ENCODE measurements at places on chromosomes 6 and 20.

GRCh38 chr20:62822788-62823651 is 6.2 kb downstream of the COL9A3 start:
- peak; percentile 75 for DNase-seq

GRCh38 chr6:111215131-111215530 is 127.8 kb downstream of the SLC16A10 start:
- DNase-seq, result no peak

- no peak for DNase-seq
These were observed 52.5 kb upstream of the TAGAP start for GRCh38 chr6:159097256-159097655.

- DNase-seq, result no peak
These were observed 291.4 kb downstream of the PLCB1 start for GRCh38 chr20:8423482-8423881.

DNA sequence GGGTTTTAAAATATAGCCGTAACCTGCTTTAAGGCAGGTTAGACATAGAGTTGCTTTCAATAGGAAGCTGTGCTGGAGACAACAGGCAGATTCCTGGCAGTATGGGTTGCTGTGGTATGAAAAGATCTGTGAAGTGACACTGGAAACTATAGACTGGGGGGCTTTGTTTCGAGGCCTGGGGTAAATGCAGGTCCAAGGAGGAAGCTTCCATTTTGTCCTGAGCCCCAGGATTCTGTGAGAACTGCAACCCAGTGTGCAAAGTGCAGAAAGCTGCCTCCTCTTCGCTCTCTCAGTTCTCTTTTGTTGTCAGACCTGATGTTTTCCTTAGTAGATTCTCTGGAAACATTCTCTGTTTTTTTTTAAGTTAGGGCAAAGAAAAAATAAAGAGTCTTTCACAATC is 86.9 kb downstream of the LYRM4 start:
- DNase-seq, result no peak

DNA sequence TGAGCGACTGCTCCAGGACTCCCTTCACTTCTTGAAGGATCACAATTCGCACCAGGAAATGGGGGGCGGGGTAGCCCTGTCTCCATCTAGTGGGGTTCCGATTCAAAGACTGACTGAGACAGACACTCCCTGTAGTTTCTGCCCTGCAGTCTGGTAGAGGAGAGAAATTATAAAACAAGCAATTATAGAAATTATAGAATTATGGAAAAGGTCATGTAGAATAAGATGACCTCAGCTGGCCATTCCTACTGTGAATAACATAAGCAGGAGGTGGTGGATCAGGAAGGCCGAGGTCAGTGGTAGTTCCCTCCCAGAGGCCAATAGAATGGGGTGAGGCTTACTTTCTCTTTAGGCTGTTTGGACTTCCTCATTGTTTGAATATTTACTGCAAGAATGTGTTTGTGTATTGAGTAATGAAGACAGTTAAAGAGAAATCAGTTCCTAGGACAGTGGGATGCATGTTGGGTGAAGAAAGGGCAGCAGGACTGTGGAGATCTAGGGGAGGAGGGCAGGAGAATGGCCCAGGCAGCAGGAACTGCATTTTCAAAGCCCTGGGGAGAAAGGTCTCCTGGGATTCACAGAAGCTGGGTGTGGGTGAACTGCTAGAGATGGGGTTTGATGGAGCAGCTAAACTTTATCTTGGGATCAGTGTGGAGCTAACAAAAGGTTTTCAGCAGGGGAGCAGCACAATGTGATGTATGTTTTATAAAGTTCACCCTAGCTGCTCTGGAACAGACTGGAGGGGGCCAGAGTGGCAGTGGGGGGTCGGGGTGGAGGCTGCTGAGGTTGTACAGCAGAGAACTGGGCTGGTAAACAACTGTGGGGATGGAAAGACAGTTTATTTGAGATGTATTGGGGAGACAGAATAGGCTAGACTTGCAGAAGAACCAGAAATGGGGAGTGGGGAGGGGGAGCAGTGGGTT is 2.1 kb downstream of the ZNF341 start:
- no peak for DNase-seq

- DNase-seq, result no peak
These were observed 70.9 kb downstream of the ATG5 start for GRCh38 chr6:106254636-106255035.

DNA sequence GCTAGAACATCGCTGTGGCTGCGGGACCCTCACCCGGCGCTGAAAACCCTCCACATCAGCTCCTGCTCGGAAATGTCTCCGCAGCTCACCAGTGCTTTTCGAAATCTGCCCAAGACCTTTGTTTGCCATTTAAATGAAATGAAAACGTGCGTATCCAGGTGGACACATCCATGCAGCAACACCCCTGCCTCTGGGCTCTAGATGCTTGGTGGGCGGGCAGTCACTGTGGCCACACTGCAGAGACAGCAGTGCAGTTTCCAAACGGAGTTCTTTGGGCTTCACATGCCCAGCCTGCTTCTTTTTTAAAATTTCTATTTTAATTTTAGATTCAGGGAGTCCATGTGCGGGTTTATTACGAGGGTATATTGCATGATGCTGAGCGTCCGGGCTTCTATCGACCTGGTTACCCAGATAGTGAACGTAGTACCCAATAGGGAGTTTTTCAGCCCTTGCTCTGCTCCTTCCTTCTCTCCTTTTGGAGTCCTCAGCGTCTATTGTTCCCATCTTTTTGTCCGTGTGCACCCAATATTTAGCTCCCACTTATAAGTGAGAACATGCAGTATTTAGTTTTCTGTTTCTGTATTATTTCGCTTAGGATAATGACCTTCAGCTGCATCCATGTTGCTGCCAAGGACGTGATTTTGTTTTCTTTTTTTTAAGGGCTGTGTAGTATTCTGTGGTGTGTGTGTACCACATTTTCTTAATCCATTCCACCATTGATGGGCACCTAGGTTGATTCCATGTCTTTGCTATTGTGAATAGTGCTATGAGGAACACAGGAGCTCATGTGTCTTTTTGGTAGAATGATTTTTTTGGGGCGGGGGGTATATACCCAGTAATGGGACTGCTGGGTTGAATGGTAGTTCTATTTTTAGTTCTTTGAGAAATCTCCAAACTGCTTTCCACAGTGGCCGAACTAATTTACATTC is 4.8 kb upstream of the TUBB2B start:
- DNase-seq, result no peak

GRCh38 chr6:80872951-80873308 is 766.5 kb downstream of the BCKDHB start:
- DNase-seq, result no peak

GRCh38 chr20:14984768-14985622 is 647.6 kb upstream of the FLRT3 start:
- DNase-seq, result no peak

DNA sequence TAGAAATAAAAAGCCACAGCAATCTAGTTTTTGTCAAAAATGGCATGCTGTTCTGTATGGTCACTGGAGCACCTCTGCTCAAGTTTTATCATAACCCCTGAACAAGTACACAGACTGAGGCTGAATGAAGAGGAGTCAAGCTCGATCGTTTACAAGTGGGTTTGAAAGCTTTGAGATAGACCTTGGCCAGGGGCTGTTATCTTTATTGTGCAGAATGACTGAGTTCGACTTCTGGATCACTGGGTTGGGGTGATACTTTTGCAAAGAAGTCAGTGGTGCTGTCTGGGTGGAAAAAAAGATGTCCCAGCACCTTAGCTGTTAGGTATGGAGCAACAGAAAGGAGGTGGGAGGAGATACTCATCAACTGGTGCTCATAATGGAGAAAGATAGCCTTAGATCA is 446.0 kb downstream of the HACE1 start:
- DNase-seq, result no peak

DNA sequence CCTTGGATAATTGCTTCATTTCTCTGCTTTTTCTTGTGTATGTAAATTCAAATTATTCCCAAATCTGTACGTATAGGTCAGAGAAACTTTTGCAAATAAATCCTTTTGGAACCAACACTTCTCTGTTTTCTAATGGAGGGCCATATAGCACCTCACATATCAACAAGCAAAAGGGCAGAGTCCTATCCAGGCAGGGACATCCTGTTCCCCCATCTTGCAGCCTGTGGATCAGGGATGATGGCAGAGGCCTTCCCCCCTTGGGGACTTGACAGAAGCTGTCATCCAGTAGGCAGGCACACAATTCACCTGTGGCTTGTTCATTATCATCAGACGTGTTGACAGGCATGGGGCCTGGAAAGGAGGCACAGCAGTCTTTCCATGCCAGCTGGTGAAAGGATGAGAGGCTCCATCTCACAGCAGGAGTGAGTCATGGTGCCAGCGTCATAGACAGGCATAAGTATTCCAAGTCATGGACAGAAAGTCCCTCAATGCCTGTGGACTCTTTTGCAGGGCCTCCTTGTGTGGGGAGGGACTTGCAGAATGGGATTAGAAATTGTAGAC is 31.8 kb upstream of the PLEKHG1 start:
- DNase-seq, result peak; percentile 56

- no peak for DNase-seq
These were observed 85.9 kb downstream of the ADTRP start for GRCh38 chr6:11692451-11693376.
